Eye (tissue), 1 donor: ENCODE measurements at places on chromosomes 1 and 21.

- DNase-seq = no peak
Observed at GRCh38 chr1:236945002-236945401, 59.2 kb downstream of the MT1HL1 start.

DNA sequence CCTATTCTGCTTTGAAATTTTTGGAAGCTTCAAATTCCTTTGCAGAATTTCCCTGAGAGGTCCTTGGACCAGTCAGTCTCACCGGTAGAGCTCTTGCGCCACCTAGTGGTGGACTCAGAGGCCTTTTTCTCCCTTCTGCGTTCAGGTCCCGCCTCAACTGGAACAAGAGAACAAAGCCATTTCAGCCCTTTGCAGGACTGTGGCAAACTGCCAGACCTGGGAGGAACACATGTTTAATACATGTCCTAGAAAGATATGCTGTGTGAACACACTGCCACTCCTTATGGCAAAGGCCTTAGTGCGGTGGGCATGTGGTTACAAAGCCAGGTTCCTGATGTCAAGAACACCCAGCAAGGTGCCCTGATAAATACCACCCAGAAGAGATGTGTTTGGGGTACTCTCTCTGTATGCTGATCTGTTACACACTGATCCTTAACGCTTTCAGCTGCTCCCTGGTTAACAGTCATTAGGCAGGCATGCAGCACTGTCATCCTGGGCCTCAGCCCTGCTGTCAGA, 82.2 kb upstream of the SSX2IP start:
- peak; percentile 95 for DNase-seq

DNA sequence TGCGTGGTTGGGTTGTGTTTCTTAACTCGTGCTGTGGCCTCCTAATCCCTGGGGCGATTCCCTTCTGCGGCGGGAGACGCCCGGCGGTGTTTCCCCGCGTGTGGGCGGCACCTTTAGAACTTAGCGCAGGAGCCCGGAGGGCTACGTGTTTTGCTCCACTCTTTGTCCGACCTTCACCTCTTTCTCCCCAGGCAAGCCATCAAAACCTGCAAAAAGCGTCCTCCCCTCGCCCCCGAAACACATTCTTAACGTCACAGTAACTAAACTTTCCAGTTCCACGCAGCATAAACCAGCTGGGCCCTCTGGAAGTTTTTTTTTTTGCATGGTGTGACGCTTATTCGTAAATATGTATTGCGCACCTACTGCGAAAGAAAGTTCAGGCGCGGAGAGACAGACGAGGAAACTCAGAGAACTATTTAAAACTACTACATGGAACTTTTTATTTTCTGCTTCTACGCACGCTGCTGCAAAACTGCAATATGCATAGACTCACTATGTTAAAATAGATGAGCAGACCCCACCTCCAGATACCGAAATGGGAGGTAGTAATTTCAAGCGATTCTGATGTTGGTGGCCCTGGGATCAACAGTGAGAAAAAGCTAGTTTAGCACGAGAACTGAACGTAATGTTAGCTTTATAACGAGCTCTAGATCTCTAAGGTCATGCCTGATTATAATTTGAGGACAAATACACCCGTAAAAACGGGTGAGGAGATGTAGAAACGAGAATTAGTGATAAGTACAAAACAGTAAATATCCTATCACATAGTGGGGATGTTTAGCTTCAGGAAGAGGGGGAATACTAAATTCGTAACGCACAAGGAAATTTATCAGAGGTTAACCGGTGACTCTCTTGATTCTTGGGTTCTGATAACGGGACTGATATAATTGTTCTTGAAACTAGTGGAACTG, 920 bp downstream of the MTR start:
- DNase-seq = peak; percentile 76

- no peak for DNase-seq
Observed at GRCh38 chr1:119416006-119416640, 1.2 kb downstream of the HSD3B2 start.

DNA sequence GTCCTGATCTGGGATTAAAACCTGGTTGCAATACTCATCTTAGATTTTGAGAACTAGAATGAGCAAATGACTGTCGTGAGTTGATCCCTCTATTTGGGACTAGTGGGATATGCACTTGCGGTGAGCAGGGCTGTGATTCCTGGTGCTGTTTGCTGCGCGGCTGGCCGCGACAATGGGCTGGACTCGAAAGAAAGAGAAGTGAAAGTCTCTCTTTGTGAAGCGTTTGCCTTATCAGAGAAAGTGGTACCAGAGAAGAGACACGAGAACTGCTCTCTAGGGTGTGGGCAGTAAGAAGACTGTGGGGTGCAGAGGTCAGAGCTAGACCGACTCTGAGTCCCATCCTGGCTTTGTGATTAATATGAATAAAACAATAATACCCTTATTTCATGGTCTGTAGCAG, 8.6 kb downstream of the ST6GALNAC3 start:
- no peak for DNase-seq

GRCh38 chr21:16264319-16264718, 534.5 kb downstream of the USP25 start:
- DNase-seq = no peak

- peak; percentile 54 for DNase-seq
Observed at GRCh38 chr21:38660333-38661196, 145.2 kb upstream of the ETS2 start.

DNA sequence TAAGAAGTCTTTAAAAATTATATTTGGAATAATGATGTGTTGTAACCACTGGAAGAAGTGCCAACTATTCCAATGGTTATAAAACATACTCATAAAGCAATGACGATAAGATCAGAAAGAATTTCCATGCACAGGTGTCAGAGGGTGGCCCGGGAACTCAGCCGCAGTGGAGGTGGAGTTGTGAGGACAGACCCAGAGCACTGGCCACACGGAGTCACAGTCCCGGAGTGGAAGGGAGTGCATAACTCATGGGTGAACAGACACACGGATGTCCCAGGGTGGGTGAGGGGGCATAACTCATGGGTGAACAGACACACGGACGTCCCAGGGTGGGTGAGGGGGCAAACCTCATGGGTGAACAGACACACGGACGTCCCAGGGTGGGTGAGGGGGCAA, 2.5 kb downstream of the KRTAP10-4 start:
- no peak for DNase-seq

DNA sequence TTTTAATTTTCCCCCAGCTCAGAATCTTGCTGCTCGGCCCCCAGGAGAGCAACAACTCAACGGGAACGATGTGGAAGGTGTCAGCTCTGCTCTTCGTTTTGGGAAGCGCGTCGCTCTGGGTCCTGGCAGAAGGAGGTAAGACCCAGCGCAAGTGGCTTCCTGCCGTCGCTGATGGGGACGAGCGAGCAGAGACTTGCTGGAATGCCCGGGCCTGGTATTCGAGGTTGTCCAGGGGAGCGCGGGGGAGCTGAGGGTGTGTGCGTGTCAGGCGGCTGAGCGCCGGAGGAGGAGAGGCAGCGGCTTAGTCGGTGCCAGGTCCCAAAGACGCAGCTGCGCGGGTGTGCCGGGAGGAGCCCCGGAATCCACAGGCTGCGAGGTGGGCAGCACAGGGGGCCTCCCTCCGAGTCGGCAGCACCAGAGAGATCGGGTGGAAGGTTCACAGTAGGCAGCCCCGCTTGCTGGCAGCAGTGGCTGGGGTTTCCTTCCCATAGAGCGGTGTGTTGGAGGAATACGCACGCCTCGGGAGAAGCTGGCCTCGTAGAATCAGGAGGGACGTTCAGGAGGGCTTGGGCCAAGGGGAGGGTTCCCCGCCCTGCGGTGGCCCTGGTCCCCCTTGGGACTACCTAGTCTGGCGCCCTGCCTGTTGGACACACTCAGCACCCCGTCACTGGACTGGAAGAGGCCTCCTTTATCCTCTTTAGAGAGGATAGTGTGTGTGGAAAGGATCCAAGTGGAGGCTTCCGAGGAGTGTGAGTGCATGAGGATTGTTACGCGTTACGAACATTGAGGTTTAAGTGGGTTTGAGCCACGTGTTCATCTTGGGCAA, 547 bp downstream of the PDPN start:
- peak; percentile 84 for DNase-seq

DNA sequence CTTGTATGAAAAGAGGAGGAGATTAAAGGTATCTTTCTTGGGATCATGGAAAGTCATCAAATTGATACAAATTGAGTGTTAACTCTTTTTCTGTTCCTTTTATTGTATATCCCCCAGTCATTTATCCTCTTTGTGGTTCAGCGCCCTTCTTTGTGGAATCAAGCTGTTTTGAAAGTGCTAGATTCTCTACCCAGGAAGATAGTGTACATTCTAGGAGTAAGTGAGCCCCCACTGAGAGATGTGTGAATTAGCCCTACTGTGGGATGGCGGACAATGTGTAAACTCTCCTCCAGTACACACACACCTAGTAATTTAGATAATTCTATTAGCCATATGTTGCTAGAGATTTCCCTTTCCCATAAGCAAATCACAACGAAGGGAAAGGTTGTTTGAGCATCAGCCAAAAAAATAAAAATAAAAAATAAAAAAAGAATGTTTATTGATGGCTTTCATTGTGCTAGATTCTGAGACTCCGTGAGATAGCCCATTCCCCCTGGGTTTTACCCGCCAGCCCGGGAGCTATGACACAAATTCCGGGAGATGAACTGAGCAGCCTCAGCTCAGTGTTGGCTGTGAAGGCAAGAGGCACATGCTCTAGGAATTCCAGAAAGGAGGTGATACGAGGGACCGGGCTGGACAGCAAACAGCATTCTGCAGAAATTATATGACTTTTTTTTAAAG, 378.4 kb upstream of the RUNX1 start:
- no peak for DNase-seq

DNA sequence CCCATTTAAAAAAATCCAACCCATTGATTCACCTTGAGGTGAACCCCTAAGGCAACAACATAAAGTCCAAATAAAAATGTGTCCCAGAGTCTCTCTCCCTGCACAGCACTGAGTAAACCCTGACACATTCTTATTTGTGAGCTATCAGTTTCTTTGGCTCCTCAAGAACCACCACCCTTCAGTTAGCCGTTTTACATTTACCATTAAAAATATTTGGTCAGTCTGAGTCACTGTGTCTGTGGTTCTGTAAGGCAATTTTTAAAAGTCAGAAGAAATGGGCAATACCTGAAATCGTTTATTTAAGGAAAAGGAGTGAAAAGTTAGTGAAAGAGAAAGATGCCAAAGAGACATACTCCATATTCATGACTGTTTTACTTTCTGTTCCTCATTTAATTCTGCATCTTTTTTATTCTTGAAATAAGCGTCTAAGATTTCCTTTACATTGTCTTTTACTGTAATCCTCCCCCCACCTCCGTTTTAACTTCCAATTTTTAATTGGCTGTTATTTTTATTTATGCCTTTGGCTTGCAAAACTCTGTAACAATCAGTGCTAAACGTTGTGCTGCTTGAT, 91.7 kb upstream of the IVNS1ABP start:
- no peak for DNase-seq

- DNase-seq = peak; percentile 6
Observed at GRCh38 chr1:163970699-163971098, 588.3 kb upstream of the PBX1 start.

GRCh38 chr1:9212735-9213134, 21.8 kb upstream of the H6PD start:
- no peak for DNase-seq

DNA sequence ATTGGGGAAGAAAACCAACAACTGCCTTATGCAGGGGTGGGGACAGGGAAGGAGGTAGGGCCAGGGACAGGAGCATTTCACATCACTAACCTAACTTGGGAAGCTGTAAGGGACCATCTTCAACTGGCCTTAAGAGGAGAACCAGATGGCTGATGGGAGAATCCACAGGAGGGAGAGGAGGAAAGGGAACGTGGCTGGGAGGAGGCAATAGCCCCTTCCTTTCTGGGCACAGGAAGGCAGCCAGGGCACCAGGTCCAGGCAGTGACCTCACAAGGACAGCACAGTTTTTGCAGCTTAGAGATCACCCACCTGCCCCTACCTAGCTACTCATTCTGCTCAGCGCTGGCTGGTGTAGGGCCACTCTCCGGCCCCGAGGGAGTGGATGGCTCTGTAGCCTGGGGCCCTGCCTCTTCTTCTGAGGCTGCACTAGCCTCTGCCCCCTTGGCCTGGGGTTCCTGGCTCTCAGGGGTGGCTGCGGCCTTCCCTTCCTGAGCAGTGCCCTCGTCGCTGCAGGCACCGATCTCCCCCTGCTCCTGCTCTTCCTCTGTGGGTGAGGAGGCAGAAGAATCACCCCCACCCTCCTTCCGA, 1.7 kb downstream of the MARCKSL1 start:
- peak; percentile 33 for DNase-seq

- DNase-seq = no peak
Observed at GRCh38 chr1:192512426-192513162, 63.0 kb upstream of the RGS1 start.

GRCh38 chr1:64898107-64898861, 68.1 kb downstream of the JAK1 start:
- DNase-seq = peak; percentile 30

DNA sequence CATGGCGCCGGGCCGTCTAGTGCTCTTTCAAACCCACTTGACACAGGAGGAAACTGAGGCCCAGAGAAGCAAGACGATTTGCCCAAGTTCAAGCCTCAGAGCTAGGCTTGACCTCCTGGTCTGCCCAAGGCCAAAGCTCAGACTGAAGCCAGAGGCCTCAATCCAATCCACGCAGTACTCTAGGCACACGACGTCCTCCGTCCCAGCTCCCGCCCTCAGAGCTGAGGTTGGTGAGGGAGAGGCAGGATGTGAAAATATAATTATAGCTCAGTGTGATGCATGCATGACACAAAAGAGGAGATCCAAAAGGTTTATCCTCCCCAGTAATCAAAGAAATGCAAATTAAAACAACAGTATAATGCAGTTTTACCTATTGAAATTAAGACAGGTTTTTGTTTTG, 15.5 kb upstream of the ADGRB2 start:
- DNase-seq = no peak

DNA sequence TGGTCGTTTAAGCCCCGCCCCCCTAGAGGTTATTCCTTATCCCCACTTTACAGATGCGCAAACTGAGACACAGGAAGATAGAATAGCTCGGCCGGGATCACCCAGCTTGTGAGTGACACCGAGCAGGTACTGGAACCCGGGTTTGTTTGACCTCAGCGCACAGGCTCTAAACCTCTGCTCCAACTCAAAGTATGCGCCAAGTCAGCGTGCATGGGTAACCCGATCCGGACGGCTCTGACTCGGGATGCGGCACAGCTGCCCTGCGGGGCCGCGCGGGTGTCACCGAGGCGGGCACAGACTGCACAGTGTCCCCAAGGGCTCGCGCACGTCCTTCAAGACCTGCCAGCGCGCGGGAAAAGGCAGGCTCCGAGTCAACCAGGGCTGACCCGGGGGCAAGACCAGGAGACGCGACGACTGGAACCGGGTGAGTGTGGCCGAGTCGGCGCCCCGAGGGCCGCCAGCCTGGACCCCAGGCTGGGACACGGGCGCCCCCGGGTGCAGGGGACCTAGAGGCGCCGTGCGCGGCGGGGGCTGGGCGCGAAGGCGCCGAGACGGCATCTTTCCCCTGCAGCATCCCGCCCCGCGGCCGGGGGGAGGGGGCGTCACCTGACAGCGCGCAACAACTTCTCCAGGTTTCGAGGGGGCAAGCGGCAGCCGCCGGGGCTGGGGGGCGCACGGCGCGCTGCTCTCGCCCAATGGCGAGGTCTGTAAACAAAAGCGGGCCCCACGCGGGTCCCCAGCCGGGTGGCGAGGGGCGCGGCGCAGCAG, 101.9 kb upstream of the SOD1 start:
- peak; percentile 76 for DNase-seq

GRCh38 chr1:192629612-192630011, 6.3 kb upstream of the RGS13 start:
- no peak for DNase-seq
